ENCODE measurements at places on chromosomes 1 and 21. TPM values are rescaled to one million over a fixed set of nuclear protein-coding genes. Genes with fewer than 3 reads are reported as not detected.

- no peak for DNase-seq
Measured at GRCh38 chr1:227790868-227791267, 24.6 kb upstream of the PRSS38 start.

Gene GPR37L1
- total RNA-seq = not detected

Gene XKR8
- 9.1 TPM for total RNA-seq

- DNase-seq = no peak
Measured at GRCh38 chr1:117143871-117144270, 22.3 kb upstream of the TRIM45 start.

Gene ZNF695
- not detected for total RNA-seq

Gene LRRC71
- total RNA-seq = not detected

Gene TNFRSF4
- total RNA-seq = 65.8 TPM

Gene FNDC5
- not detected for total RNA-seq

Measured in CD4-positive, CD25-positive, alpha-beta regulatory T cell (primary cell).